ENCODE measurements at places on chromosomes 2 and 18.
A peak's percentile ranks its signal among the peaks of the same experiment; 100 is the strongest.

DNA sequence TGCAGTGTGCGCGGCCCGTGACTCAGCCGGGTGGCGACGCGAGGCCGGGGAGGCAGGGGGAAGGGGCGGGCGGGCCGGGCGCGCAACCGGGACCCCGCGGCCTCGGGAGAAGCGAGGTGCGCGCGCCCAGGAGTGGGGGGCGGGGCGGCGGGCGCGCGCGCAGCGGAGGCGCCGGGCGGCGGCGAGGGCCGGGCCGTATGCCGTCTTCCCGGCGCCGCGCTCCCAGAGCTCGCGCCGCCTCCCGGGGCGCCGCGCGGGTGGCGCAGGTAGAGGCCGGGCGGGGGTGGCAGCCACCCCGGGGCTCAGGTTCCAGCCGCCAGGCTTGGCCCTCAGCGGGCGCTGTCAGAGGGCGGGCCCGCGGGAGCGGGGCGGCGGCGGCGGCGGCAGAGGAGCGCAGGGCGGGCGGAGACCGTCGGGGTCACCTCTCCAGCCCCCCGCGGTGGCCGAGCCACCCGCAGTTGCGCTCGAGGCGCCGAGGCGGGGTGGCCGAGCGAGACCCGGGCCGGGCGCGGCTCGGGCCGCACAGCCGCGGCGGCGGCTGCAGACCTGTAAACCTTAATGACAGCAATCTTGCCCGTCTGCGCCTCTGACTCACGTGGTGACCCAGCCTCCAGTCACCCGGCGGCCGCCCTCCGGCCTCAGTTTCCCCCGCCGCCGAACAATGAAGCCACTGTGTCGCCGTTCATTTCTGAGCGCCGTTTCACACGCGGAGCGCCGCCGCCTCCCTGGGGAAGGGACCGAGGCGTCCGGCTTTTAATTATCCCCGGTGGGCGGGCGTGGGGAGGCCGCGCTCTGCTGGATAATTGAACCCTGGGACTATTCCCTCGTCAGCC lies 25.3 kb upstream of the SMAD7 start:
- DNase-seq, result no peak

DNA sequence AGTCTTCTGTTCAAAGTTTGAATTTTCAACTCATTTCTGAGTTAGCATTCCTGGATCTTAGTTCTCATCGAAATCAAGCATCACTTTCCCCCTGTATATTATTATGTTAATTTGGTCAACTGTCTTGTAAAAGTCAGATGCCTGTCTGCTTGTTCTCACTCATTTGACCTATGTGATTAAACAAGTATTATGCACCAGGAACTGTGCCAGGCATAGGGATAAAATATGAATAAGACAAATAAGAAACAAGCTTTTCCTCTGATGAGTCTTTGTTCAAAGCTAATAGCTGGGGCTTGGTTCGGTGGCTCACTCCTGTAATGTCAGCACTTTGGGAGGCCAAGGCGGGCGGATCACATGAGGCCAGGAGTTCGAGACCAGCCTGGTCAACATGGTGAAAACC lies 19.7 kb upstream of the EMILIN2 start:
- no peak for DNase-seq

DNA sequence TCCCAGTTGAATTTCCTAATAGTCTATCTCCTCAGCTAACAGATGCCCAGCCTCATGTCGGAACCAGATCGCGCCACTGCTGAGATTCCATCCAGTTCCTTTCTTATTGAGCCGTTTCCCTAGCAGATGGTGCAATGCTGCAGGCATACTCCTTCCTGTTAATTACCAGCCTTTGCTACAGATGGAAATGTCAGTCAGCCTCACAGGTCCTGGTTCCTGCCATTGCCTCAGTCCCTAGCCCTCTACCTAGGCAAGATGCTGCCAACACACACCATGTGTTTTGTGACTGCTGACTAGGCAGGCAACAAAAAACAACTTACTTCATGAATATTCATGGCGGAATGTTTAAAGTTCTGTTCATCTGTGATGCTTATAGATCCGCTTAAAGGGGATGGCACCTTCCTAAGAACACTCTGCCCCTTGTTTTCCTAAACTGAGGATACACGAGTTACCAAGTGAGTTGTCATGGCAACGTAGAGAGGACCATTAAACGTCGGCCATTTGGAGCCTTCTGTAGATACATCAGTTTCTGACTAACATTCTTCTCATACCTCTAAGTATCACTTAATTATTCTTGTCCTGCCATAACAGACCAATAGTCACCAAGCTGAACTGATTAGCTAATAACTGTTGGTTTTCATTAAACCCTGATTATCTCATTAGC lies 749.5 kb downstream of the RNF144A start:
- peak; percentile 14 for DNase-seq

DNA sequence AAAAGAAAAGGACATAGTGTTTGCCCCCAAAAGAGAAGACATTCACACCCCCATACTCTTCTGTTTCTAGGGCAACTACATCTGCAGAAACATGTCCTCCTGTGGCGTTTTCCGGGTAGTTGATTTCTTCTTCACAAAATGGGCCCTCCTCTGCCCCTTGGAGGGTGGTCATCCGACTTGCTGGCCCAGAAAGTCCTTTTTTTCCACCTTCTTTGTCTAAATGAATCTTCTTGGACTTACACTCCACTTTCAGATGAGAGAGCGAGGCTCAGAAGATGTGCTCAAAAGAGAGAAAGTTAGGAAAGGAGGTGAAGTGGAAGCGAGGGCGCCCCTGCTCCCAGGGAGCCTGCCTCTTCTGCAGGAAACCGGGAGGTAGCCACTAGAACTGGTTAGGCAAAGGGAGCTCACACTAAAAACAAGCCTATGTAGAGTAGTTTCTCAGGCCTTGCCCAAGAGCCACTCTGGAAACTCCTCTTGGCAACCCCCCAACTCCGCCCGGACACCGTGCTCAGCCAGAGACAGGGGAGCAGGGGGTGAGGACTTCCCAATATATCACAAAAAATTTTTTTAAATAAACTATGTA lies 10.2 kb upstream of the SIX3 start:
- no peak for DNase-seq

- DNase-seq, result no peak
Measured at GRCh38 chr2:237120916-237121315, 35.2 kb downstream of the COPS8 start.

GRCh38 chr2:142868229-142868762 lies 9.2 kb upstream of the KYNU start:
- no peak for DNase-seq

GRCh38 chr2:72378753-72379348 lies 231.2 kb upstream of the CYP26B1 start:
- DNase-seq, result no peak

DNA sequence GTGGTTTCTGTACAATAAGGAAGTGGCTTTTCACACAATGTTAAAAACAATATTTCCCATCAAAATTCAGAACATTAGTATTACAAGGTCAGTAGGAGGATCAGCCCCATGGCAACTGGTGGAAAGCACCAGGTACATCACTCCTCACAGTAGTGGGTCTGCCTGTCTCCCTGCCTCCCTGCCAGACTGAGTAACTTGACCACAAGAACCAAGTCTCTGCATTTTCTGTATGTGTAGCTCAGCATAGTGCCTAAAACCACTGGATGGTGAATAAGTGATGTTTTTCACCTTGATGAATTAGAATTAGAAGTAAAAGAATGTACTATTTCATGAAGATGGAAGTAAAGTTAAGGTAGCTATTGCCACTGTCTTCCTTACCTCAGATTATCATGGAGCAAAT lies 4.1 kb upstream of the WDR7 start:
- DNase-seq, result no peak

- DNase-seq, result no peak
Measured at GRCh38 chr2:143229952-143230351, 100.7 kb downstream of the ARHGAP15 start.

- no peak for DNase-seq
Measured at GRCh38 chr2:98900721-98901120, 35.3 kb downstream of the CRACDL start.

- no peak for DNase-seq
Measured at GRCh38 chr2:70926042-70926441, 9.7 kb upstream of the ATP6V1B1 start.

GRCh38 chr2:201959626-201960025 lies 74.0 kb upstream of the FZD7 start:
- DNase-seq, result no peak

DNA sequence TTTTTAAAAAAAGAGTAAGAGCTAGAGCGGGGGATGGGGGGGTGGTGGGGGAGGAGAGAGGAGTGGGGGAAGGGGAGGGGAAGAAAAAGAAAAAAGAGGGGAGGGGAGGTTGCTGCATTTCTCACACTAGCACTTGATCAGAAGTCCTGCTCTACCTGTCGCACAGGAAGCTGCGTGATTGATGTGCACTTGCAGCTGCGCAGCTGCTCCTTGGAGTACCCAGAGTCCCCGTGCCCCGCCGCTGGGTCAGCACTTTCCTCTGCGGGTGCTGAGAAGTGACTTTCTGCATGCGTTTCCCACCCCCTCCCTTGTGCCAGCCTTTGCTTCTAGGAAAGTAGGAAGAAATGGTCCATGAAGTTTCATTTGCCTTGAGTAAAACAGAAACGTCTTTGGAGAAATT lies 297.3 kb downstream of the ETAA1 start:
- DNase-seq, result no peak

GRCh38 chr2:230987137-230988020 lies 8.5 kb upstream of the SPATA3 start:
- peak; percentile 76 for DNase-seq

- DNase-seq, result no peak
Measured at GRCh38 chr2:206970589-206971360, 31.5 kb downstream of the CPO start.

- DNase-seq, result no peak
Measured at GRCh38 chr18:44048846-44049245, 631.8 kb upstream of the SETBP1 start.

- DNase-seq, result no peak
Measured at GRCh38 chr2:119838179-119838578, 78.5 kb downstream of the PTPN4 start.

DNA sequence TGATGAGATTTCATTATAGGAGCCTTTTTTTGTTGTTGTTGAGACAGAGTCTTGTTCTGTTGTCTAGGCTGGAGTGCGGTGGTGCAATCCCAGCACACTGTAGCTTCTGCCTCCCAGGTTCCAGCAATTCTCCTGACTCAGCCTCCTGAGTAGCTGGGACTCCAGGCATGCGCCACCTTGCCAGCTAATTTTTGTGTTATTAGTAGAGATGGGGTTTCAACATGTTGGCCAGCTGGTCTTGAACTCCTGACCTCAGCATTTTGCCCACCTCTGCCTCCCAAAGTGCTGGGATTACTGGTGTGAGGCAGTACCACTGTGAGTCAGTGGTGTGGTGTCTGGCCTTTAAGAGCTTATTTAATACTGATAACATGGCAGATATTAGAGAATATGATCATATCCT lies 60.1 kb downstream of the MOB4 start:
- no peak for DNase-seq

DNA sequence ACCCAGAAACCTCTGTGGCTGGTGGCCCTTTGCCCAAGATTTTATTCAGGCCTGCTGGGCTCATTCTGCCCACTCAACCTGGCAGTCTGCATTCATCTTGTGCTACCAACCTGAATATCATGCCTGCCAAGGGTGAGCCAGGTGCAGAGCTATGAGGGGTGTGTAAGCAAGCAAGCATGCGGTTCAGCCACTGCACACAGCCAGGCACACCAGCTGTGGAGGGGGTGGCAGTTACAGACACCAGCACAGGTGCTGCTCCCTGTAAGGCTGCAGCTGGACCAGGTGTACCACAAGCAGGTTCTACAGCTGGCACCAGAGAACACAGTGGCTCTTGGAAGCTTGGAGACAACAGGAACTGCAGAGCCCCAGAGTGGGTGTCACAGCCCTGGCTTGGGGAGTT lies 633.2 kb downstream of the FBXO15 start:
- DNase-seq, result no peak

DNA sequence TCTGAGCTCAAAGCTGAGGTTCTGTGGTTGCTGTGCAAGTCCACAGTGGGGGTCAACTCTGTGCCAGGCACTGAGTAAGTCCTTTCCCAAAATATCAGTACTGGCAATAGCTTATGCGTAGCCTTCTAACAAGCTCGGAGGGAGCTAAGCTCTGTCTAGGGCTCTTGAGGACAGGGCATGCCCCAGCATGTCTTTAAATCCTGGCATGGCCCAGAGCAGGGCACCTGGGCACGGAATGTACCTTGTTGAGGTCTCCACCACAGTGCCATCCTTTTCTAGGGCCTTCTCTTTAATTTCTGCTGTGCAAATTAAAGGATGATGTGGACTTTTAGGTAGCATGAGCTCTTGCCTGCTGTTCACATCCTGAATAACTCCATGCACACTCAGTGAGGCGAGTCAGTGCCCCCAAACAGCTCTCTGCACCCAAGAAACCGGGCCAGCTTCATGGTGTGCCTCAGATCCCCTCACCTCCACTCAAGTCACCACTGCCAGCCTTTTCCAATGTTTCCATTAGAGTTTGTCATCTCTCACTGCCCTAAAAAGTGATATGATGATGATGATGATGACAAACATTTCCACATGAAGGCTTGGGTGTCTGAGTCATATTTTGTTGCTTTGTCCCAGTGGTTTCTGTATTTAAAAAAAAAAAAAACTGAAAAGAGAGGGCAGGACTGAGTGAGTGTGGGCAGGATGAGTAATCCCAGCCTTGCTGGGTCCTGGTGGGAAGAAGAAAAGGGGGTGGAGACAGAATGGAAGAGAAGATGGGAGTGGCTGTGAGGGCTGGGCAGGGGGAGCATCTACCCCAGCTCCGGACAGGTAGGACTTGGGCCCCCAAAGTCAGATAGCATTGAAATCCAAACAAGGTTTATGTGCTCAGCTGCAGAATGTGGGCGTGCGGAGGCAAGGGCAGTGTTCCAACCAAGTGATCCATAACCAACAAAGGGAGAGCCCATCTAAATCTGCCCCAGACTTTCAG lies 78.9 kb downstream of the ZBTB7C start:
- DNase-seq, result no peak

GRCh38 chr2:237441605-237442274 lies 27.8 kb upstream of the COL6A3 start:
- DNase-seq, result no peak

DNA sequence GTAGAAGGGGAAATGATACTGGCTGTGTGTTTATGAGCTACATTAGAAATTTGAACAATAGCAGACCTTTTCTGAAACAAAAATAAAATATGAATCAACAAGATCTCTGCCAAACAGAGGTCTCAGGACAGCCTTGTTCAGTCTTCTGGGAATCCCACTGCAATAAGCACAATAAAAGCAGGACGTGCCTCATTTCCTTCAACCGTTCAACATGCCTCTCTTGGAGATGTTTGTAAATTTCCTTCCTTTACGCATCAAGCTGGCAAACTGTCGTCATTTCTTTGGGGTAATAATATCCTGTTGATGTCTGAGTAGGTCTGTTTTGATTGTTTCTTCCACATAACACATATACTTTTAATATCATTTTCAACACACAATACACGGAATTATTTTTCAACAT lies 77.2 kb downstream of the TCF4 start:
- DNase-seq, result no peak
